Esophagus muscularis mucosa (tissue), 4 donors: ENCODE measurements at places on chromosomes 1 and 21. TPM values are rescaled to one million over a fixed set of nuclear protein-coding genes. Genes with fewer than 3 reads are reported as not detected.

TRABD2B gene
- total RNA-seq = 4.1 TPM

- peaks cover 21% of the 10 kb centered on the region for H3K27me3 ChIP-seq
- no peak for DNase-seq
- H3K36me3 ChIP-seq = no peaks in the 10 kb centered on the region
- H3K4me1 ChIP-seq = peaks cover 13% of the 10 kb centered on the region
- H3K4me3 ChIP-seq = no peak overlapping the region
Observed at GRCh38 chr1:151828921-151829320, 2.7 kb downstream of the RORC start.

CD2 gene
- total RNA-seq = 4.3 TPM

DNA sequence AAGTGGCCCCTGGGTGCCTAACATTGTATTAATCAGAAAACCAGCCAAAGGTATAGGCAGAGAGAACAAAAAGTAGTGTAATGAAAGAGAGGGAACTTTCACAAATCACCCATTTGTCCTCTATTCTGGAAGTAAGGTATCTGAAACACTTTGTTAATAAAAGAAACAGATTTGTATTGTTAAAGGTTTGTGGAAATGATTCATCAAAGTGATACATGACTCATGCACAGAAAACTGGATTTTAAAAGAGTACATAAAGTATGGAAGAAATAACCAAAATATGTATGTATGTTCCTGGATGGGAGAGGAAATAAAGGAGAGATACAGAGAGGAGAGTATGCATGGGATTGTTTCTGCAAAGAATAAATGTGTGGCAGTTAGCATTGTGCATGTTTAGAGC is 126.8 kb downstream of the RGS21 start:
- H3K36me3 ChIP-seq = no peaks in the 10 kb centered on the region
- no peak overlapping the region for H3K4me3 ChIP-seq
- no peak for DNase-seq
- H3K27me3 ChIP-seq = no peaks in the 10 kb centered on the region

DNA sequence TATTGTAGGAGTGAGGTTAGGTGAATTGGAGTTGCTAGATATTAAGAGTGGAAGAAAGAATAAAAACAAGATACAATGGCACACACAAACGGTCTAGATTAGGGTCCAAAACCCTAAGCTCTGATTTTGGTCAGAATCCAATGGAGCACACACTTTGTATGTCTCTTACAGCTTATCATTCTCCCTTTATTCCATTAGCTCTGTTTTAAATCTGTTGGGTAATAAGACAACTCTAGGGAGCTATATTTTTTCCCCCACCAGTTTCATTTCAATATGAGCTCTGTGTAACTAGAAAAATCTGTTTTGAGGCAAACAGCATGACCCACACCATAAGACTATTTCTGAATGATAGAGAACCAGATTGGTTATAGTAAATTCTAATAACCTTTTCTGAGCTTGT is 465.6 kb downstream of the ADGRL2 start:
- no peaks in the 10 kb centered on the region for H3K27me3 ChIP-seq
- H3K36me3 ChIP-seq = no peaks in the 10 kb centered on the region
- DNase-seq = no peak
- H3K27ac ChIP-seq = no peak overlapping the region
- H3K4me3 ChIP-seq = no peak overlapping the region

DNA sequence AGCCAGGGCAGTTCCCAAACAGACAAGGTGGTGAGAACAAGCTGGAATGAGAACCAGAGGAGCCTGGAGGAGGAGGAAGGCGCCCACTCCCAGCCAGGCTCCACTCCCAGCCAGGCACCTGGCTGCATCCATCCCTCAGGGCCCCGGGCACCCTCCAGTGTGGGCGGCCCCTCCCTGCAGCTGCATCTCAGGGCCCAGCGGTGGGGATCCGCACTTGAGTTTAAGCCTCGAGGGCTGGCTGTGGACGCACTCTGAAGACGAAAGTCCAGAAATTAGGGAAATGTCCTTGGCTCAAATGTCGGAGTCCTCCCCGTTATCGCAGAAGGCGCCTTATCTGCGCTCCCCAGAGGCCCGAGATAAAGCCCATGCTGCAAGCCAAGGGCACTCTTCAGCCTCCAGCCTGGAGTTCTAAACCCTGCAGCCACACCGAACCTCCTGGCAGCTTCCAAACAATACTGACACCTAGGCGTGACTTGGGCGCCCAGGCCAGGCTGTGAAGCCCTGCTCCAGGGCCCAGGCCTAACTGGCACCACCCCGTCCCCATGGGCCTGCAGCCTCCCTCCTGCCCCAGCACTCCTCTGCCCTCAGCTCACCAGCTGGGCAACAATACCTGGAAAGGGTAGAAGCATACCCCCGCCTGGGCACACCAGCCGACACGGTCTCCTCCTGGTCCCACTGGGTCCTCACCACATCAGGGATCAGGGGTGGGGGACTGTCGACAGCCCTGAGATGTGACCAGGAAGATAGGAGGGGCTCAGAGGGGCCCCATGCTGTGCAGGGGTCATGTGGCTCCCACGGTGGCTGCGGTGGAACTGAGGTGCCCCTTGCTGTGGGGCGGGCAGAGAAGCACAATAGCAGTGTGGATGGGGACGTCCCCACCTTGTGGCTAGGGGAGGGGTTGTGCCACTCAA is 184.8 kb upstream of the VAMP3 start:
- peaks cover 6% of the 10 kb centered on the region for H3K4me1 ChIP-seq
- no peak overlapping the region for H3K27ac ChIP-seq
- H3K4me3 ChIP-seq = no peak overlapping the region

FAM72C gene
- total RNA-seq = 0.19 TPM
